Adrenal gland (tissue), 19 donors: ENCODE measurements at places on chromosomes 12 and 14. TPM values are rescaled to one million over a fixed set of nuclear protein-coding genes. Genes with fewer than 3 reads are reported as not detected.

Gene OR10G2
- polyA plus RNA-seq: not detected

Gene ITGA7
- 53.6 TPM for polyA plus RNA-seq

Gene SSTR1
- 0.11 TPM for polyA plus RNA-seq

Gene DDX55
- 25.2 TPM for polyA plus RNA-seq
